ENCODE measurements at places on chromosomes 7 and 10.

DNA sequence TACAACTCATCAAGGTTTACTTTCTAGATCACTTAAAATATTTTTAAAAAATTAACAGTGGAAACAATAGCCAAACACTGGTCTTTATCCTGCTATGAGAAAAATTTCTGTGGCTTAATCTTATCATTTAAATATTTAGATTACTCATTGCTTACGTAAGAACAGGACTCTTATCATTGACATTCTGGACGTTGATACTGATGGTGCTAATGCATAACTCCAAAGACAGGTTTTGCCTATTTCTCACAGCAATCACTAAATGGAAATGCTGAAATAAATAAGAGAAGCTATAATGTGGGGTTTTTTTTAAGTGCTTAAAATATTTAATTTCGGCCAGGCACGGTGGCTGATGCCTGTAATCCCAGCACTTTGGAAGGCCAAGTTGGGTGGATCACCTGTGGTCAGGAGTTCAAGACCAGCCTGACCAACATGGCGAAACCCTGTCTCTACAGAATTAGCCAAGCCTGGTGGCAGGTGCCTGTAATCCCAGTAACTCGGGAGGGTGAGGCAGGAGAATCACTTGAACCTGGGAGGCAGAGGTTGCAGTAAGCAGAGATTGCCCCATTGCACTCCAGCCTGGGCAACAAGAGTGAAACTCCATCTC lies 195.0 kb downstream of the HGF start:
- no peak for DNase-seq

GRCh38 chr7:11379641-11380040 lies 406.0 kb downstream of the PHF14 start:
- DNase-seq = no peak

GRCh38 chr10:114327537-114328440 lies 76.5 kb downstream of the AFAP1L2 start:
- DNase-seq = no peak

DNA sequence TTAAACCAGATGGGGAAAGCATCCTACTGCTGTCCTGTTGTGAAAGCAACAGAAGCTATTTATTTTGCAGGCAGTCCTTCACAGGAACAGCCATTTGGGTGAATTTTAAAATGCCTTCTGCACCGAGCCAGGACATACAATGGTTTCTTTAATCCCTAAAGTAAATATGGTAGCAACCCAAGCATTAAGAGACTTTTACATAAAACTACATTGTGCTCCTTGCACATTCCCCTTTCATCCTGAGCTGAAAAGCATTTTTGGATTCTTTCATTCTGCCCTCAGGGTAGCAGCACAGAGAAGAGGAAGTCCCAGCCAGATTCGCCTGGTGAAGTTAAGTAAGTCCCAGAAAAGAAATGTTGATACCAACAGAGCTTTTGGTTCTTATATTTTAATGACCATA lies 84.0 kb upstream of the FAM3C start:
- no peak for DNase-seq

- peak; percentile 94 for DNase-seq
These were observed at the start of gene TRAPPC14 for GRCh38 chr7:100158229-100159098. Gene TRAPPC14, minus strand, starts transcription at chr7:100158723. Its CDS starts 224 bp downstream, at chr7:100158499.

DNA sequence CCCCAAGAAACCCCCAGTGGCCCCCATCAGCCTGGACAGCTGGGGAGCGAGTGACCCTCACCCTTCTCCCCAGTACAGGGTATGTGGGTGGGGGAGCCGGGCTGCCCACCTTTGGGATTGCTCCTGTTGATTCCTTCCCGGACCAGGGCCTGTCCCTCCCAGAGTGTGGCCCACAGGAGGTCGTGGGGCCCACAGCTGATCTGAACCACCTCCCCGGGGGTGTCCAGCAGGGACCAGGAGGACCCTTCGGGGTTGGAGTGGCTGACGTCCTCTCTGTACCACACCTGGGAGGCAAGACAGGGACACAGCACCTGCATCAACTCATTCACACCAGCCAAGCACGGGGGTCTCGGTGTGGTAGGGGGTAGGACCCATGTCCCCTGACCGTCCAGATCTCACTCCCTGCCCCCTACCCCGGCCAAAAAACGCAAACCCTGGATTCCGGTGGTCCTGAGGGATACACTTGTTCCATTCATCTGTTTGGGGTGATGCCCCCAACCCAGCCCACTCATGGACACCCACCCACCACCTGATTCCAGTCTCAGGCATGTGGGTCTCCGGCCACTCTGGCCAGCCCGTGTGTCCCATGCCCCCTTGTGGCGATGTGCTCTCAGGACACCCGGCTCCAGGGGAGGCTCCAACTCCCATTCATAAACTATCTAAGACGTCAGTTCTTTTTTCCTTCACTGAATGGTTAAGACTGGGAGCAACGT lies 10.9 kb downstream of the TECPR1 start:
- DNase-seq = no peak

GRCh38 chr10:49594594-49594993 lies 15.5 kb upstream of the SLC18A3 start:
- DNase-seq = no peak

- DNase-seq = no peak
These were observed 230.8 kb downstream of the FRMD4A start for GRCh38 chr10:14099885-14100284.

DNA sequence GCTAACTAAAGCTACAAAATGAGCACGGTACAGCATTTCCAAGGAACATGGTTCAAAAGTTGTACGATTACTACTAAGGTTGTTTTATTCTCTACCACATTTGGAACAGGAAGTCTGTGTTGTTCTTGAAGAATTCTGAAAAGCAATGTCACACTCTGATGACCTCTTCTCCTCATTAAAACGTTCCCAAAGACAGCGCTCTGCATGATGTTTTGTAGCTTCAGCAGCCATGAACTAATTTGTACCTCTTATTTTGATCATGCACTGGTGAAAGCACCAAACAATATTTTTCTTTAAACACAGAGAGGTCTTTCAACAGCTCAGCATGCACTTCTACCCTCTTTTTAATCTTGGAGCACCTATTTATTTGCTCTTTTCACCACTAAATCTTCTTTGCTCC lies 75.0 kb upstream of the TES start:
- DNase-seq = no peak

GRCh38 chr10:110893559-110894179 lies 21.9 kb downstream of the PDCD4 start:
- no peak for DNase-seq

- peak; percentile 19 for DNase-seq
These were observed 74.9 kb downstream of the CTBP2 start for GRCh38 chr10:125085258-125086054.

DNA sequence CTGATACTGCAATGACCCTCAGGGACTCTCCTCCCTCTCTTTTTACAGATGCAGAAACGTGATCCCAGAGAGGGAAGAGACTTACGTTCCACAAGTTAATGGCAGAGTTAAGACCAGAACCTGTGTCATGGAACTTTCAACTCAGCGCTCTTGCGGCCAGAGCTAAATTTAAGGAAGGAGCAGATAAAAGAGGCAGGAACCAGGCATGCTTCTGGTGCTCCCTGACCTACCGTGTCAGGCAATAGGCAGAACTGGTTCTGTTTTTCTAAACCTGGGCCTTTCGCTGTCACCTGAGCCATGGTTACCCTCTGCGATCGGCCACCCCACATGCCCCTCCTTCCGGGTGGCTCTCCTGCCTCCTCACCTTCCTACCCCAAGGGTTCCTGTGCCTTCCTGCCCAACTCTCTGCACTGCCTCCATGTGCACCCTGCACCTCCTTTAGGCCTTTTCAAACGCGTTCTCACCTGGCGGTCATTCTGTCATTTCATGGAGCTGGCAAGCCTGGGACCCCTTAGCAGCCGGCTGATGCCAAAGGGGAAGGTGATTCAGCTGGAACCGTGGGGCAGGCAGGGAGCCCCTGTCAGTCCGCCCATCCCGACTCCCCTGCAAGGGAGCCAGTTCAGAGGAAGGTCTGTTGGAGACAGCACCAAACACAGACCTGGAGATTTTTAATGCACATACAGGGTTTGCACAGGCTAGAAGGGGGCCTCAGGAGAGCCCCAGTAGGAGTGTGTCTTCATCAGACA lies 7.7 kb upstream of the GBX1 start:
- no peak for DNase-seq

GRCh38 chr7:144255471-144255897 lies 9.1 kb downstream of the OR2A7 start:
- no peak for DNase-seq

DNA sequence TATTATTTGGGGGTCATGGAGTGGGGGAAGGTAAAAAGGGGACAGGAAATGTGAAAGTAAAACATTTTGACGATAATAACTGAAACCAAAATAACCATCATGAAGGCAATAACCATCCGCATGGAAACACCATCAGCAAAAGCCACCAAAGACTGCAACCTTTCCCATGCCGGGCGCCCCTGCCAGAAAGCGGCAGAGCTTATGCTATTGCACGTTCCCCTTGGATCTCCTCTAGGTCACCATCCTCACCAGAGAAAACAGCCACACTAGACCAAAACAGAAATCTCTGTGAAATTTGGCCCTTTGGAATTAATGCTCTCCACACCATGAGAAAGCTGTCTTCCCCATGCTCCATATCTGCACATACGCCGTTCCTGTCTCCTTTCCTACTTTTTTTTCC lies 31.1 kb downstream of the DRGX start:
- no peak for DNase-seq

DNA sequence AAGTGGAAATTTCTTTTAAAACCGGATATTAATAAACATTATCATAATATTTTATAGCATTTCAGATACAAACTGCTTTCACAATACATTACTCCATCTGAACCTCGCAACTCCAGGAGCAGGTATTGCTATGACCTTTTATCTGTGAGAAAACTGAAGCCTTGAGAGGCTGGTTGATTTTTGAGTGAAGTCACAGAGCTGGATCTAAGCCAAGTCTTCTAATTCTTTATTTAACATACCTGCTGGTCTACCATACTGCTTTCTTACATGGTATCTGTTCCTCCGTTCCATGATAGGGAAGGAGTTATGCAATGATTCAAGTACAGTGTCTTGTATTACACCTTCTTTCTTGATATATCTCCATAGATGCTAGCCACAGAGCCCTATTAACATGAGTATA lies 37.4 kb upstream of the ITGB8 start:
- no peak for DNase-seq

DNA sequence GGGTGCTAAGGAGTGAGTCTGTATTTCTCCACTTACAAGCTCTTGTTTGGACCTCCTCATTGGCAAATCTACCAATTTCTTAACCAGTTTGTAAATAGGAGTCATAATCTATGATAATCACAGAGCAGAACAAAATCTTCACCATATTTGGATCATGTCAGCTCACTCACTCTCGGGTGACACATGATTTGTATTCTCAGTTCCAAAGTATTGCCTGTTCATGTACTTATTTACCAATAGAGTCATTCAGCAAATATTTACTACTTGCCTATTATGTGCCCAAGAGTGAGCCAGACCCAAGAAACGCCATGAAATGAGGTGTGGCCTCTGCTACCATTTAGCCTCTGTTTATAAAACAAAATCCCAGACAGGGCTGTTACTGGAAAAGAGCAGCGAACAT lies 114.8 kb downstream of the TSPAN12 start:
- DNase-seq = no peak

GRCh38 chr10:88161756-88162155 lies 298.3 kb downstream of the PTEN start:
- DNase-seq = no peak

- DNase-seq = peak; percentile 23
These were observed 637 bp downstream of the HSPA14 start for GRCh38 chr10:14838582-14839304.

- no peak for DNase-seq
These were observed 60.6 kb downstream of the PTPRN2 start for GRCh38 chr7:158527038-158527437.

- DNase-seq = no peak
These were observed 368.7 kb downstream of the AUTS2 start for GRCh38 chr7:69966766-69967591.

- DNase-seq = no peak
These were observed 9.7 kb downstream of the CFAP46 start for GRCh38 chr10:132932461-132933307.

- DNase-seq = no peak
These were observed 44.9 kb upstream of the CHST15 start for GRCh38 chr10:124138195-124138882.

- no peak for DNase-seq
These were observed 46.8 kb downstream of the TET1 start for GRCh38 chr10:68606918-68607317.

- no peak for DNase-seq
These were observed 110.2 kb upstream of the GDF10 start for GRCh38 chr10:47189802-47190201.

DNA sequence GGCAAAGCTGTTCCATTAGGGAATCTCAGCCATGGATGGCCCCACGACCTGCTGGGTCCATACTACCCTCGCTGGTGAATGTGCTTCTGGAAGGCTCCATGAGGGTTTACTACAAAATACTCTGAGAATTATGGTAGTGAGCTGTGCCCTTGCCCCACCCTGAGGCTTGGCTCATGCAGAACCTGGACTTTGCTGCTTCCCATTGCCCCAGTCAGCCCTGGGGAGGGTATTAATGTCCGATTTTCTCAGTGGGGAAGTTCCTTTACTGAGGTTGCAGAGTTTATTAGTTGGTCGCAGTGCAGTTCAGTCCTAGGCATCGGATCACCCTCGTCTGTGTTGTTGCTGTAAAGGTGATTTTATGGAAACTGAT lies 310.1 kb downstream of the WDR37 start:
- DNase-seq = no peak

DNA sequence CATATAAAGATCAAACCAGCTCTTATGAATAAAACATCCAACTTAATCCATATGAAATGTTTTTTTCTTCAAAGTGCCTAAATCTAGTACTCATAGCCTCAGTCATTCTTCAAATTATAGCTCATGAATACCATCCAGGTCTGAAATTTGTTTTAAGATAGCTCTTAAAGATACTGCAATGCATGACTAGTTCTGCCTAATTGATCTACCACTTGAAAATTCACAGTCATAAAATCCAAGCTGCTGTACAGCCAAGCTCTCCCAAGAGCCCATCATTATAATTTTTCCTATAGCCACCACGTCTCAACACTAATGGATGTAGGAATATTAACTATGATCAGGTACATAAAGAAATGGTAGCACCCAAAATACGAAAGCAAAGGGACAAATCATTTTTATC lies 87.9 kb upstream of the RNF148 start:
- no peak for DNase-seq

- DNase-seq = no peak
These were observed 17.5 kb upstream of the ZNF862 start for GRCh38 chr7:149820622-149821190.

- peak; percentile 25 for DNase-seq
These were observed 293.0 kb upstream of the IMMP2L start for GRCh38 chr7:111855161-111855841.

DNA sequence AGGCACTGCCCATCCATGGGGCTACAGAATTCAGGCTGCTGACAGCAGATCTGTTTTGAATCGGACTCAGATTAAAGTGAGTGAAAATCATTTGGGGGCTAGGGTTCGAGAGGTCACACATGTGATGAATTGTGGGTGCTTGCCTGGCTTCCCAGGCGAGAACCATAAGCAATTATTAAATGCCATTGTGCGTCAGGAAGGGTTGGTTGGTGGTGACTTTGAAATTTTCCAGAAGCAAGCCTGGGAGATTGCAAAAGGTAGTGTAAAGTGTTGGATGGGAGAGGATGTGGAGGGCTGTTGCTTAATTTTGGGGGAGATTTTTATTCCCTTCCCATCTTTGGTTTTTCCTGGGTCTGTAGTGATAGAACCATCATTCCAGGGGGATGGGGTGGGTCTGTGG lies 34.6 kb downstream of the LRMDA start:
- DNase-seq = no peak

GRCh38 chr7:5824297-5824610 lies 42.8 kb upstream of the RNF216 start:
- no peak for DNase-seq

- no peak for DNase-seq
These were observed 57.9 kb downstream of the PLPP4 start for GRCh38 chr10:120514959-120515358.

- DNase-seq = no peak
These were observed 280.4 kb downstream of the GLRX3 start for GRCh38 chr10:130416334-130417150.
